Activated CD4-positive, alpha-beta T cell treated with anti-CD3 and anti-CD28 coated beads for 36 hours (primary cell): ENCODE measurements at places on chromosomes 3 and 15.

GRCh38 chr3:44387404-44387803 is 48.8 kb downstream of the TCAIM start:
- no peak for DNase-seq

GRCh38 chr3:159608311-159608710 is 380.3 kb upstream of the IL12A start:
- no peak for DNase-seq

DNA sequence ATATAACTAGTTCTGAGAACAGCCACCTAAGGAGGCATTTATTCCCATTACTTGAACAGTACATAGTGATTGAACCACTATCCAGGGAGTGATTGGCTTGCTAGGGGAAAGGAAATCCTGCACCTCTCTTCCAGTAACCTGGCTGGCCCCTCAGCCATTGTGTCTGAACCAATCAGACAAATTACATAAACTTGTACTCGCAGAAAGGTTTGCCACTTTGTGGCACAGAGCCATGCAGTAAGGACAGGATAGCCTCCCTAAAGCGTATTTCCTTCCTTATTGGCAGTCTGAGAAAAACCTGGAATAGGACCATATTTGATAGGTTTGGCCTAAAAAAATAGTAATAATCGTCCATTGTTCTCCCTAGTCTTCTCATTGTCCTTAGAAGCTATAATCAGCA is 19.0 kb downstream of the CMSS1 start:
- DNase-seq = no peak

DNA sequence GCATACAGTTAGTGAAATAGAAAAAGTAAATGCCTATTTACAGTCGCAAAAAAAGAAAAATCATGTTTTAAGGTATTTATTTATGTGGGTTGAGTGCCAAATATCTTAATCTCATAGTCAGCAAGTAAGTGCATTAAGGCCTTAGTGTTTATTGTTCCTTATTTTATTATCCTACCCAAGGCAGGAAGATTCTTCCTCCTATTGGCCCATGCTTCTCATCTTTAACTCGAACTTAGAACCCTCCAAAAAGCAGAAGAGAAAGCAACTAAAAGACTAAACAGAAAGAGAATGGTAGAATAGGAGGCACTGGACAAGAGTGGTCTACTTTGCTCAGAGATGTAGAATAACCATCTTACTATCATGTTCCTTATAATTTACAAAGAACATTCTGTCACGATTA is 7.5 kb downstream of the RFX7 start:
- no peak for DNase-seq

DNA sequence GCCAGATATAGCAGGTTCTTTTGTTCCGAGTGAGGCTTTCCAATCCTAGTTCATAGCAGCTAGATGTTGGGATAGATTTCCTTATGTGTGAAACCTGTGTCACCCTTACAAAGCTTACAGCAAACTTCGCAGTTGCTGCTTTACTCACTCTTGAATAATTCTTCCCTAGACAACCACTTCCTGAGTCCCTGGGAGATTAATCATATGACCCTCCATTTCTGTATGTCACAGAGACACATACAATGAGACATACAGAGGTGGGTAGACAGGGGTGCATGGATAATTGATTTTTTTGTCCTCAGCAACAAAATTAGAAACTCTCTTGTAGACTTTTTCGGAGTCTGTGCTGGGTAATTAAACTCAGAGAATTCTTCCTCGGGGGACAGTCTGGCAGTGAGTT is 163.2 kb downstream of the NSUN3 start:
- no peak for DNase-seq

DNA sequence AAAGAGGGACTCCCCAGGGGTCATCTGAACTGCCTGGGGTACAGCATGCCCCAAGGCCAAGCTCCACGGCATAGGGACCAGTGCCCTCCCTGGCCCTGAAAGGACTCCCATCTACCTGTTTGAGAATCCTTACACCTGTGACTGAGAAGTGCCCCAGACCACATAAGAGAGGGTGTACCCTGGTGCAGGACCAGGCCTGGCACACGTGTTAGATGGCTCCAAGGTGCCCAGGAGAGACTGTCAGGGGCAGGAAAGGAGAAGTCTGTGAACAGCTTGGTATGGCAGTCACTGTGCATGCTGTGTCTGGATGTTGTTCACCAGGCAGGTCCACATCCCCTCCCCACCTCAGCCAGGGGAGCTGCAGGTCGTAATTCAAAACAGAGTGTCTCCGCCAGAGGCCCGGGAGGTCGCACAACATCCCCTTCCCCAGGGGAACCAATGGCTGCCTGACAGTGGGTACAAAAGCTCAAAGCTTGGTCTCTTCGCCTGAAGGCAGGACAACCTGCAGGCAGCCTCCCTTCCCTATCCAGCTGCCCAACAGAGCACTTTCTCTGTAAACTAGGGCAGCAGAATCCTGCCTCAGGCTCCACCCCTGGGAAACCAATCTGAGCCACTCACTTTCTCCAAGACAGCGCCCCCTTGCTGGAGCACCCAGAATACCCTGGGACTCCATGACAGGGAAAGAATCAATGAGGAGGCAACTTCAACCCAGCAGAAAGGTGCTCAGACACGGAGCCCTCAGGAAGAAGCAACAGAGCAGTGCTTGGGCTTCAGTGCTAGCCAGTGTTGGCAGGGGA is 3.9 kb downstream of the NUP210 start:
- DNase-seq = peak; percentile 66

- DNase-seq = no peak
These were observed 96.9 kb upstream of the TBL1XR1 start for GRCh38 chr3:177294221-177294620.

DNA sequence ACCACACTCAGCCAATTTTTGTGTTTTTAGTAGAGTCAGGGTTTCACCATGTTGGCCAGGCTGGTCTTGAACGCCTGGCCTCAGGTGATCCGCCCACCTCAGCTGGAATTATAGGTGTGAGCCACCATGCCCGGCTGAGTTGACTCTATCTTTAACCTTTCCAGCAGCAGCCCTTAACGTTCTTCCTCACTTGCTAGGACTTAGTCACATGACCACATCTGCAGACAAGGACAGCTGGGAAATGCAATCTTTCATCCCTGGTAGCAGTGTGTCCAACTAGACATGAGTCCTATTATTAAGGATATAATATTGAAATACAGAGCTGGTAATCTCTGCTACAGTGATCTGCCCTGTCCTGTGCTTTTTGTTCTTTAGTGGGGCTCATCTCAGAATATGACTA is 18.0 kb downstream of the LCMT2 start:
- DNase-seq = no peak

- DNase-seq = no peak
These were observed 325.1 kb upstream of the THBS1 start for GRCh38 chr15:39255760-39256159.

GRCh38 chr3:13210221-13210975 is 137.2 kb upstream of the IQSEC1 start:
- no peak for DNase-seq

DNA sequence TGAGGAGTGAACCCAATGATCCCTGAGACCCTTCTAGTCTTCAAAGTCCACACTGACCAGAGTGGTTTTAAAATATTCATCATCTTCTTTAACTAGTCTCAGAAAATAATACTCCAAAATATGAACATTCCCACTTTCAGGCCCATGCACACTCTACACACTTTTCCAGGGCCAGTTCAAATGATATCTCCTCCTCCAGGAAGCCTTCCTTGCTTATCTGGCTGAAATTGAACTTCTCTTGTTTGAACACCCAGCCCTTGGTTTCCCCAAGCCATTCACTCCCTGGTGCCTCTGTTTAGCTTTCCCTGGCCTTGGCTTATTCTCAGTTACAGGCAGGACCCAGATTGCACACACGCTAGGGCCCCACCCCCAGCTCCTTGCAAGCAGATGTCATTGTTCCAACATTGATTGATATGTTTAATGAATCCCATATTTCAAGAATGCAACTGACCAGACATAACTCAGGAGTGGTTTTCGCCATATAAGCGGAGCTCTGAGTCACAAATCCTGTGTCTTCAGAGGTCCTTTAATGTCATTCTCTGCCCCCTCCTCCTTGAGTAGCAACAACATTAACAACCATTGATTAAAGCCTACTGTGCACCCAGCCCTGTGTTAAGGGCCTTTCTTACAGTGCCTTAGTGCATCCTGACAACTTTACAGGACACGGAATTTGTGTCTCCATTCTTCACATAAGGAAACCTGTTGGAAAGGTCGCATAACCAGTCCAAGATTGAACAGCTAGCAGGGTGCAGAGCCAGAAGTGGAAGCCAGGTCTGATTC is 2.1 kb downstream of the ITGA11 start:
- no peak for DNase-seq

GRCh38 chr15:59492389-59493377 is 54.7 kb downstream of the FAM81A start:
- DNase-seq = peak; percentile 65

DNA sequence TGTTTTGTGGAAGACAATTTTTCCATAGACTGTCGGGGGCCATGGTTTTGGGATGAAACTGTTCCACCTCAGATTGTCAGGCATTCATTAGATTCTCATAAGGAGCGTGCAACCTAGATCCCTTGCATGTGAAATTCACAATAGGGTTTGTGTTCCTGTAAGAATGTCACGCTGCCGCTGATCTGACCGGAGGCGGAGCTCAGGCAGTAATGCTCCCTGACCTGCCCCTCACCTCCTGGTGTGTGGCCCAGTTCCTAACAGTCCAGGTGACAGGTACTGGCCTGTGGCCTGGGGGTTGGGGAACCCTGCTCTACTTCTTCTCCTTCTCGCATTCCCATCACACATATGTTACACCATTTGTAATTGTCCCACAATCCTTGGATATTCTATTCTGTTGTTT is 11.0 kb downstream of the CHRNA7 start:
- DNase-seq = no peak

DNA sequence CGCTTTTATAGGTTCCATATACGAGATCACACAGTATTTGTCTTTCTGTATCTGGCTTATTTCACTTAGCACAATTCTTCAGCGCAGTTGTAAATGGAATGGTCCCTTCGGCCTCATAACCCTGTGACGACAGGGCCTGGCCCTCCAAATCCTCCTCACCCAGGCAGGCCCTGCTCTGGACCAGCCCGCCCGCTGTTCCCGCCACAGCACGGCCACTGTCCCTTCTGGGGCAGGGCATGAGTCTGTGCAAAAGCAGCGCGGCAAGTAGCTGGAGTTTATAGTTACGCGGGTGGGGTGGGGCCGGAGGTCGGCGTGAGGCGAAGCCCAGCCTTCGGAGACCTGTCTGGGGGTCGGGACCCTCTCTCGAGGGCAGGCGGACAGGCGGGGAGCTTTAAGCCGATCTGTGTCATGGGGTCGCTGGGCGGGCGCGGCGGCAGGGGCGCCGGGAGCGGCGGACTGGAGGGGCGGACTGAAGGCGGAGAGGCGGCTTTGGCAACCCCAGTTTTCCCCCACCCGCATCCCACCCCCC is 543 bp downstream of the ARPIN start:
- no peak for DNase-seq

DNA sequence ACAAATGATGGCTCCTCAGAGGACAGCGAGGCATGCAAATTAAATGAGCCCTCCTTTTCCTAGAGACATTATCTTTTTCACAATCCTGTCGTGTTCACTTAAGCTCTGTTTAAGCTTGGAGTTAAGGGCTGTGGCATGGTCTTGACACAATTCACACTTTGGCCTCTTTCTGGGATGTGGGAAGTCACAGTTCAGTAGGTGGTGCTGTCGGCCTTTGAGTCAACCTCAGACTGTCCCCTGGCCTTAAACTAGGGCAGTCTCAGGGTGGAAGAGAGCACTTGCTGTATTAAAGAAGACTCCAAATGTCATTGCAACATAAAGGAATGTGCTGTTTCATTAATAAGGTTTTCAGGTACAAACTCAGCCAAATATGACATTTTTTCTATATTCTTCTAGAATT is 351.0 kb downstream of the MCTP2 start:
- peak; percentile 62 for DNase-seq

DNA sequence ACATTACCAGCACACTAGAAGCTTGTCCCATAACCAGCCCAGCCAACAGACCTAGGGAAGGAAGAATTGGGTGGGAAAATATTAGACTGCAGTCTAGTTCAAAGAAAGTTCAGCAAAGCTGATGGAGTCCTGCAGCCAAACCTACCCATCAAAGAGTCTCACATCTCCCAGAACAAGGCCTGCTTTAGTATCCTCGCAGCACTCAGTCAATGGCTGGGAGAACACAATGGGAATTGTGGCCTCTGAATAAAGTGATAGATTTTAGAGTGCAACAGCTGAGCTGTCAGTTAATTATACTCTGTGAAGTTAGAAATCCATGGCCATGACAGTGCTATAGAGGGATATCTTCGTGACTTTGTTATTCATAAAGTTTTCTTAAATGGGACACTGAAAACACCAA is 207.2 kb upstream of the NAALADL2 start:
- DNase-seq = no peak

GRCh38 chr3:141876891-141877621 is 613 bp downstream of the ATP1B3 start:
- peak; percentile 78 for DNase-seq
